SJCRH30 (cell line): ENCODE measurements at places on chromosomes 2 and 18.

GRCh38 chr2:128344101-128344500 is 25.4 kb upstream of the HS6ST1 start:
- DNase-seq: no peak

DNA sequence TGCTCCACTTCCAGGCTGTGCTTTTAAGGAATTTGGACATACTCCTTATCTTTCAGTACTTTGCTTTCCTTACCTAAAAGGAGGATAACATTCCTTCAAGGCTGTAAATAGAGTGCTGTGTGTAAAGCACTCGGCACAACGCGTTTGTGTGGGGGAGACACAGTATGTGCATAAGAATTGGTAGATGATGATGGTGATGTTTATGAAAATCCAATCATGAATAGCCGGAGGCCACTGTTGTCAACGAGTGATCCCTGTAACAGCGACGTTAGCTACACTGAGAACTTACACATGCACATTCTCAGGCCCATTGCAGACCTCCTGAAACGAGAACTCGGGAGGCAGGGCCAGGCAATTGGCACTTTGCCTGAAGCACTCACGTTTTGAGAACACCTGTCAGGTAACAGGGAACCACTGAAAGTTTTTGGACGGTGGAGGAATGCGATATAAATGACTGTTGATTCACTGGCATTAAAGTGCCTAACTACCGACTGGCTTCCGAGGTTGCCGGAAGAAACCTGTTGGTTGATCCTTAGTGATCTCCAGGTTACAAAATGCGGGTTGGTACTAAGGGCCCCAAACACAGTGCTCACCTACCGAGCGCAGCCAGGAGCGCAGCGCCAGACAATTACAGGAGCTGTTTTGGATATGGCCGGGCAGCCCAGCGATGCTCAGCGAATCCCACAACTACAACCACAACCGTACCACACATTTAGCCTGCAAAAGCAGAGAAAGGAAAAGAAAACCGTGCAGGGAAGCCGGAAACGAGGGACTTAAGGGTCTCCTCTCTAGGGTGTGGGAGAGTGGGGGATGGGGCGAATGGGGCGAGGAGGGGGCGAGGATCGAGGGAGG is 1.0 kb upstream of the MAP4K4 start:
- no peak for DNase-seq

DNA sequence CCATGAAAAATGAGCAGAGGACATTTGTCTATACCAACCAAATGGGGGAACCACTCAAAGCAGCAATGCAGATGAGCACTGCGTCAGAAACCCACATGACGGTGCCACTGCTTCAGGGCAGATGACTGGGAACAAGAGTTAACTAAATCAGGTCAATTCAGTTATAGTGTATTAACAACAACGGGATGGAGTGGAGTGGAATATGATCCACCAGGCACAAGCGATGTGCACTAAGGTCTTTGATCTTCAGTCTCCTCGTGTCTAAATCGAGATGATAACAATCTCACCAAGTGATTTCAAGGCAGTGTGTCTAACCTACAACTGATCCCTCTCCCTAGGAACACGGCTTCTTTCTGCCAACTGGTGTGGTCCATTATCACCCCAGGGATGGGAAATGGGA is 269.0 kb downstream of the RAD51AP2 start:
- no peak for DNase-seq

DNA sequence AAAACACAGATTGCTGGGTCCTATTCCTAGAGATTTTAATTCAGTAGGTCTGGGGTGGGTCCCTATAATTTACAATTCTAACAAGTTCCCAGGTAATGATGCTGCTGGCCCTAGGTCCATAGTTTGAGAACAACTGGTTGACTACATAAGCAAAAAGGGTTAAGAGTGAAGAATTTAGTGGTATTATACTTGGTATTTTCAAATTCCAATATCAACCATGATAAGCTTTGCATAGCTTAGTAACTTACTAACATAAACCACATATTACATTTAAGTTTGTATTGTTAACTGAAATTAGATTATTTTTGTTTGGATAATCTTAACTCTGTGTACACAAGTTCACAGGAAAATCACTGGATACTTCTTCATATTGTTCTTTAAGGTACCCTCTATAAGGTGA is 862.9 kb upstream of the ACVR2A start:
- no peak for DNase-seq

DNA sequence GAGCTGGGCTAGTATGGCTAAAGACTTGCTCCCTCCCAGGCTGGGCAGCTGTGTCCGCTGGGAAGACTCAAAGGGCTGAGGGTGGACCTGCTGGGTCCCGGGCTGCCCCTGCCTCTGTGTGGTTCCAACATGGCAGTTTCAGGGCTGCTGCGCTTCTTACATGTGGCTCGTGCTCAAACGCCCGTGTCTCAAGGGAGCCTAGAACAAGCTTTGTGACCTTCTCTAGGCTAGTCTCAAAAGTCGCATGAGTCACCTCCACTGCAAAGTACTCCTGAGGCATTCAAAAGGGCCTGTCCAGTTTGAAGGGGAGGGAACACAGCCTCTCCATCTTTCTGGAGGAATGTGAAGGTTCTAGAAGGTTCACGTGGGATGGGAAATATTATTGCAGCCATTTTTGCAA is 44.7 kb upstream of the RAB31 start:
- DNase-seq: no peak
